ENCODE measurements at places on chromosomes 11 and 22.

DNA sequence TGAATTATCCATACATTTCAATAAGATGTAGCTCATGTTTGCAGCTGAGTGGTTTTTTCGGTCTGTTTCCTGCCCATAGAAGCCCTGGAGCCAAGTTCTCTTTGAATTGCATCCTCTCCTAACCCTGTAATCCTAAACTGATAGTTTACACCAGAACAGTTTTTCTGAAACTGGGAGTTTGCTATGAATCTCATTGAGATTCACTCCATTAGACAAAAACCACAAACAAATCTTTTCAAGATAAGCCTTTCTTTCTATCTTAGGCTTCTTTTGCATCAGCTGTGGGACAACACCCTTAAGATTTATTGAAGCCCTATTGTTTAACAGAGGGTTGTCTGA lies 324.8 kb downstream of the DYNC2H1 start:
- no peak for DNase-seq

- no peak for DNase-seq
Measured at GRCh38 chr11:28058333-28058732, 49.6 kb downstream of the KIF18A start.

DNA sequence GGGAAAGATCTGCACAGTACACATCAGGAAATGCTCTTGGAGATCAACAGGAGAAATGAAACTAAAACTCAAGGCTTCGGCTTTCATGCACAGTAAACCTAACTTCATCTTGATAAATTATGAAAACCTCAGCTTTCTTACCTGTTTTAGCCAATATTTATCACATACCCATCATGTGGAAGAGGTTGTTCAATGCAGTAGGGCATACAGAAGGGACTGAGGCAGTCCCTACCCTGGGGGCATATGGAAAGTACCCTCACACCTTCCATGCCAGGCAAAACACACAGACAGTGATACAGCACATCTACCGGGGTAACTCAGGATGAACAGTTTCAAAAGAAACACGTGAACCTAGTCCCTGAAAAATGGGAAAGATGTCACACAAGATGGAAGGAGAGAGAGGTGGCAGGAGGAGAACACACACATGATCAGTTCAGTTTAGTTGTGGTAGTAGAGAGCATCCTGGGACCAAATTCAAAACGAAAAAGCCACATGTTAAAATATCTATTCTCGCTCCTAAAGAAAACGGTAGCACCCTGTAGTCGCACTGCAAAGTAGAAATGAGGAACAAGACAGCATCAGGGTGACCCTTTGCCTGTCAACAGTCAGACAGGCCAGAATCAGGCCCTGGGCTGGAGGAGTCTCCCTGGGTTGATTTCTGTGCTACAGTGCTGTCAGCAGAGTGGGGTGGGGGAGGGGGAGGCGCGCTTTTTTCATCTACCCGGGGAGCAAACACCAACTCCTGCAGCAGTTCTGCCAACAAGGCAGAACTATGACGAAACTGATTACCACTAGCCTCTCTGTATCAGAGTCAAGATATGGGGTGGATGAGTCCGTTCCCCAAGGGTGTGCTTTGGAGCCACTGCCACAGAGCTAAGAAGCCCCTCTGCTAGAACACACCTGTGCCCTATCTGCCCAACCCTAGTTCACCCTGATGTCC lies 1.3 kb downstream of the HIRA start:
- DNase-seq = no peak

DNA sequence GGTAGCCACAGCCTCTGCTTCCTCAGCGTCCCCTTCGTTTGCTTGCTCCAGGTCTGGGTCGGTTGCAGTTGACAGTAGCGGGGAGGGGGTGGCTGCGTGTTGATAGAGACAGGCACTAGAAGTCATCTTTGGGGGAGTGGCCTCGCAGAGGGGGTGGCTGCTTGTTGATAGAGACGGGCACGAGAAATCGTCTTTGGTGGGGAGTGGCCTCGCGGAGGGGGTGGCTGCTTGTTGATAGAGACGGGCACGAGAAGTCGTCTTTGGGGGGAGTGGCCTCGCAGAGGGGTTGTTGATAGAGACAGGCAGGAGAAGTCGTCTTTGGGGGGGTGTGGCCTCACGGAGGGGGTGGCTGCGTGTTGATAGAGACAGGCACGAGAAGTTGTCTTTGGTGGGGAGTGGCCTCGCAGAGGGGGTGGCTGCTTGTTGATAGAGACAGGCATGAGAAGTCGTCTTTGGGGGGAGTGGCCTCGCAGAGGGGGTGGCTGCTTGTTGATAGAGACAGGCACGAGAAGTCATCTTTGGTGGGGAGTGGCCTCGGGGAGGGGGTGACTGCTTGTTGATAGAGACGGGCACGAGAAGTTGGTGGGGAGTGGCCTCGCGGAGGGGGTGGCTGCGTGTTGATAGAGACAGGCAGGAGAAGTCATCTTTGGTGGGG lies 328.3 kb downstream of the TBC1D22A start:
- DNase-seq = no peak

DNA sequence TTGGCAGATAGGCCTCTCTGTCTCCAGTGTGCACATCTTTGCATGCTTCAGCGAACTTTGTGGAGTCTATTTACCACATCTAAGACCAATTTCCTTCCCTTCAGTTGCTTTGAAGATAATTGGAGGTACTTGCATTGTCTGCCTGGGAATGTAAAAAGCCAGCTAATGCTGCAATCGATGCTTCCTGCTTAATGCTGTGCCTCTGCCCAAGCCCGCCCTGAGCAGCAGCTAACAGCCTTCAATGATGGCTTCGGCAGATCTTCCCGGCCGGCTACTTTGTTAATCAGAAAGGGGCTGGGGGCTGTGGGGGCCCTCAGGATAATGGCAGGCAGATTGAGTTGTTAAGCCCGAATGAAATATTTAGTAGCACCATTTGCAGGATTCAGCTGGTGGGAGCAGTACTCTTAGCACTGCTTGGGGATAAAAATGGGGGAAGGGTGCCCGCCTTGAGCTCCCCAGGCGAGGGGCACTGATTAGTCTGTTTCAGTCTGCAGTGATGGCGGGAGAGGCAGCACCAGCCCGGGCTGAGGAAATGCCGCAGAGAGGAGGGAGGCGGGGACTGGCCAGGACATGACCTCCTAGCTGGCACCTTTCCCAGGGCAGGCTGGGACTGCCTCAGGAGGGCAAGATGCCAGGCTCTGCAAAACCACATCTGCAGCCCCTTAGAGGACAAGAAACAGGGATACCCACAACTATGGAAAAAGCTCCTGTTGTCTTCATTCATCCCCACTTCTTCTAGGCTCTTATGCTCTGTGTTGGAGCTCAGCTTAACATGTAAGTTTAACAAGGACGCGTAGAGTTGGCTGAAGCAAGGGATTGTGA lies 460.0 kb downstream of the BUD13 start:
- peak; percentile 90 for DNase-seq

- DNase-seq = no peak
Measured at GRCh38 chr22:37782340-37783168, 25.2 kb upstream of the GCAT start.

GRCh38 chr11:103946793-103947545 lies 89.5 kb upstream of the DDI1 start:
- DNase-seq = no peak

DNA sequence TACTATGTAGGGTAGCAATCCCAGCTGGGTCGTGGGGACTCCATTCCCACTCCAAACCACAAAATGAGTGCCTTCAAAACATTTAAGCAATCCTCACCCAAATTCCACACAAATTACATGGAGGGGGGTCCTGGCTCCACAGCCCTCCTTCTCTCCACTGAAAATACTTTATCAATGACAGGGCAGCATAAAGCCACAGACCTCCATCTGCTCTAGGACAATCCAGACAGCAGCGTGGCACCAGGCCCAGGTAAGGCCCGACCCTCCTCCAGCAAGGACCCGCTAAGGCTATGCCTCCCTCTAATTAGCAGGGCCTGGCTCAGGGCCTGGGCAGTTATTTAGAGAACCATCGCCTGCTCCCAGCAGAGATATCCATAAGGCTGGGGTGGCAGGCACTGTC lies at the start of gene PANX3:
PANX3 (plus strand) TSS at position 365 of the 400 bp plus-strand sequence. CDS start 129 bp downstream, outside the sequence.
- DNase-seq = no peak

DNA sequence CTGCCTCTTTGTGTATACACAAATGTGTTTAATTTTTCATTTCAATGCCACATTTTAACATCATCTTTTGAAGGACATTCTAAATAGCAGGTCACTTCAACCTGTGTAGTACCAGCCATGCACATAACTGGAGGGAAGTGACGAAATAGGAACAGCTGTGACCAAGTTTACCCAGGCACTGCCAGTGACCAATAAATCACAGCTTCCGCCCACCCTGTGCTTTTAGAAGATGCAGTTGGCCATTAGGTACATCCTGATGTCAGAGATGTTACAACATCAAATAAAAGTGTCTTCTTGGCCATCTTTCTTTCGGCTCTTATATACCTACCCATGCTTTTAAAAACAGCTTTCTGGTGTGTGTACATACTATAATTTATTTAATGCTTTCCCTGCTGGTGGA lies 7.8 kb downstream of the LDLRAD3 start:
- no peak for DNase-seq

- no peak for DNase-seq
Measured at GRCh38 chr11:55956521-55956920, 13.2 kb downstream of the OR10AG1 start.

GRCh38 chr22:41382098-41382578 lies 396 bp downstream of the TEF start:
- peak; percentile 75 for DNase-seq

DNA sequence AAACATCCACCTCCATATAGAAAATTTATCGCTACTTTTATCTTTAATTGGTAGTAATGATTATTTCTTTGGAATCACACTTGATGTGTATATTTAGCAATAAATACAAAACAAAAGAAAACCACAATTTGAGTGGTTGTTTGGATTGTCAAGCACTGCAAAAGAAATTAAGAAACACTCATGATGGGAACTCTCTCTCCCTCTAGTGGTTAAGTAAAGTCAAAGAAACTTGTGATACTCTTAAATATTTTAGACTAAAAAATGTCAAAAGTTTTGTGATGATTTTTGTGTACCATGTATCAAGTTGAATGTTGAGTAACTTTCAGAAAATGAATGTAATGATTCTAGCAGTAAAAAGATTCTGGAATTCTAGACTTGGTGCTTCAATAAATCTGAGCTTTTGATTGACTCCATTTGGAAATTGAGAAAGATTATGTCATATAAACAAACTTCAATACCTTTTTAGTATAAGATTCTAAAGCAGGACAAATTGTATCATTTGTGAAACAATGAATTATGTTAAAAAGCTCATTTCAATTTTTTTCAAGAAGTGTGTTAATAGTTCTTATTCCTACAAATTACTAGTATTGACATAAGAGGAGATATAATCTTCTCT lies 20.8 kb downstream of the MUC15 start:
- DNase-seq = no peak

GRCh38 chr22:47123827-47124442 lies 361.5 kb downstream of the TBC1D22A start:
- no peak for DNase-seq

DNA sequence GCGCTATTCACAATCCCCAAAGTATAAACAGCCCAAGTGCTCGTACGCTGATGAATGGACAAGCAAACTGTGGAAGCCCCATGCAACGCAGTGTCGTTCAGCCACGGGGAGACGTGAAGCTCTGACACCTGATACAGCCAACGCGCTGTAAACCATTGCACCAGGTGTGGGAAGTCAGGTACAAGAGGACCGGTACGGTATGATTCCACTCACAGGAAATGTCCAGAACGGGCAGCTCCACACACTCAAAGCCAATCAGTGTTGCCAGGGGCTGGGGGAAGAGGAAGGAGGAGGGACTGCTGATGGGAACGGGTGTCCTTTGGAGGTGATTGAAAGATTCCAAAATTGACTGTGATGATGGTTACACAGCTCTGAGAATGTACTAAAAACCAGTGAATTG lies 64.5 kb downstream of the BRD1 start:
- DNase-seq = no peak

- no peak for DNase-seq
Measured at GRCh38 chr22:39129746-39130145, 22.7 kb downstream of the CBX7 start.

Data from substantia nigra (tissue), 51 donors.